Muscle of arm (tissue), 14 donors: ENCODE measurements at places on chromosomes 4 and X. TPM values are rescaled to one million over a fixed set of nuclear protein-coding genes. Genes with fewer than 3 reads are reported as not detected.

Gene IL2RG
- 30.7 TPM for polyA plus RNA-seq

Gene GK2
- not detected for polyA plus RNA-seq

Gene EDNRA
- 42.0 TPM for polyA plus RNA-seq

Gene RIBC1
- 0.64 TPM for polyA plus RNA-seq

Gene NIPAL1
- polyA plus RNA-seq = 6.3 TPM
